ENCODE measurements at places on chromosomes 2 and 18. TPM values are rescaled to one million over a fixed set of nuclear protein-coding genes. Genes with fewer than 3 reads are reported as not detected.

DNA sequence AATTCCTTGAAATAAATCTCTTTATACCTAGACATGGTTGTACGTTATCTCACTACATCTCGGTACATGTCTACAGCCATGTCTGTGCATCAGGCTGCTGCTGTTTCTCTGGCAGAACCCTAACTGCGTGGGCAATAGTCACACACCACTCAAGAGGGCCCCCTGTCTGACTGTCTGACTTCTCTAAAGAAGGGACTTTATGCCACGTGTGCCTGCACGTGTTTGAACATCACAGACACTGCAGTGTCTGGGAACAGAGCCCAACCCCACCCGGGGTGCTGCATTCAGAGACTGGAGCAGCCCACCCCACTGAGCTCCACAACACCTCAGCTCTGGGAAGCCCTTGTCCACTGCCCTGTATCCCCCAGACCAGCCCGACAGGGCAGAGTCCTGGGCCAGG lies 55.0 kb downstream of the KIF1A start:
- H3K27ac ChIP-seq: no peak overlapping the region
- peak; percentile 2 for DNase-seq
- H3K4me1 ChIP-seq: no peaks in the 10 kb centered on the region
- H3K27me3 ChIP-seq: peaks cover 8% of the 10 kb centered on the region

- peaks cover 9% of the 10 kb centered on the region for H3K36me3 ChIP-seq
- H3K27me3 ChIP-seq: no peaks in the 10 kb centered on the region
- H3K4me3 ChIP-seq: no peak overlapping the region
- no peak overlapping the region for H3K27ac ChIP-seq
Observed at GRCh38 chr2:48369971-48370370, 160.0 kb upstream of the STON1 start.

DNA sequence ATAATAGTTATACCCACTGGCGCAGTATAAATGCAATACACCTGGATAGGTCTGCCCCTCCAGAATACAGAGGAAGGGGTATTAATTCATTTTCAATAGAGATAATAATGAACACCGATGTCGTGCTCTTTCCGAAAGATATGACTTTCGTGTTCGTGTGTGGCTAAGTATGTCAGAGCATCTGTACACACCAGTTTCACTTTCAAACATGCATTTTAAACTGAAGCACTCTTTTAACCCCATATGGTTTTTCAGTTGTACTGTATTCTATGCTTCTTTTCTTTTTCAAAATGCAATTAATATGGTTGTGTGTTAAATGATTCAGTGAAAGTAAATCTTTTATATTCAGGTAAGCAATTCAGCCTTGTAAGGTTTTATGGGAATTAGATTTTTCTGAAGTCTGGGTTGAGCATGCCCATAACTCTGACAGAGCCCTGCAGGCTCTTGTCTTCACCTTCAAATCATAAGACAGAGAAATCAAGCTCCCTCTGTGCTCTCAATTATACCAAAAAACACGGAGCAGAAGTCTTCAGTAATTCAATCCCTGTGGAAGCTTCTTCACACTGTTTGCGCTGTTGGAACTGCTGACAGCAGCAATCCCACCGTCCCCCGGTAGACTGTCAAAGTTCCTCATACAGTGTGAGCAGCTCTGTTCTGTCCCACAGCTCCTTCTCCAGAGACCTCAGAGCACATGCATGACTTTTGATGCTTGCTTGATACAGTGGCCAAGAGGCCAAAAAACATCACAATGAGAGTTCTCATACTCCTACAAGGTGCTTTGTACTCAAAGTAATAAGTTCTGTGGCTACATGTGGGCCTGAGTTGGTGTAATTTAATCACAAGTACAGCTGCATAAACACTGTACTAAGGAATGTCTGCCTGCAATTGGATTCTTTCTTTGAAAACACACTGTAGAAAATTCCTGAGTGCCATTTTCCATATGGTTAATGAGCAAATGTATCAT lies 186.8 kb downstream of the ZNF521 start:
- peaks cover 16% of the 10 kb centered on the region for H3K4me1 ChIP-seq
- peak overlapping the region; percentile 92 for H3K27ac ChIP-seq
- H3K36me3 ChIP-seq: peaks cover 3% of the 10 kb centered on the region

The TRAK2 gene
- total RNA-seq: 65.4 TPM

The POMC gene
- not detected for total RNA-seq
